Smooth muscle cell of trachea (primary cell): ENCODE measurements at places on chromosomes 2 and 18. TPM values are rescaled to one million over a fixed set of nuclear protein-coding genes. Genes with fewer than 3 reads are reported as not detected.

PGAP1 gene
- 6.8 and 11.3 TPM in 2 replicates for total RNA-seq

FOXD4L1 gene
- total RNA-seq: 0.15 and 0.17 TPM in 2 replicates

SERPINB4 gene
- not detected in 2 replicates for total RNA-seq

CGREF1 gene
- 3.6 and 6.1 TPM in 2 replicates for total RNA-seq

GAL3ST2 gene
- 0.15 TPM in 1 of 2 replicates, not detected in the other for total RNA-seq
